Occipital lobe (tissue), 3 donors: ENCODE measurements at places on chromosomes 13 and 19. TPM values are rescaled to one million over a fixed set of nuclear protein-coding genes. Genes with fewer than 3 reads are reported as not detected.

The TMEM150B gene
- 0.47 TPM for total RNA-seq

The OVOL3 gene
- not detected for total RNA-seq

The ZNF146 gene
- 86.9 TPM for total RNA-seq

The RYR1 gene
- total RNA-seq, result 4.5 TPM

The ZNF628 gene
- 0.78 TPM for total RNA-seq

The KIR2DL4 gene
- total RNA-seq, result not detected

DNA sequence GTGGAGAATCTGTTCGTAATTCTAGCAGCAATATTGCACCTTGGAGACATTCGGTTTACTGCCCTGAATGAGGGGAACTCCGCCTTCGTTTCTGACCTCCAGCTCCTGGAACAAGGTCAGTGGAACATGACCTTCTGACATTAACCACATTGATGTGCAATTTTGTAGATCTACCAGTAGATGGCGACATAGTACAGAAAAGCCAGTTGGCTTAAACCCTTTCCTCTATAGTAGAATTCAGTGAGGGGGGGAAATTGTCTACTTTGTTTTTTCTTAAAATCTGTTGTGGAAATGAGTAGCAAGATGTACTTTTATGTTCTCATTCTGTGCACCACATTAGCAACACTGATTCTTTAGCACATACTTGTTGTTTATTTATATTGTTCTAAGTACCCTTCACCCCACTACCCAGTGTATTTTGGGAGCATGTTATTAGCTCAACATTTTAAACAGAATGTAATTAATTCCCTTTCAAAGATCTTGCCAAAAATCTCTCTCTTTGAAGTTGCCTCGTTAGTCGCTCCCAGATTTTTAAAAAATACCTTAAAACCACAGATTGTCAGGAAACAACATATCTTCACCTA lies 332.2 kb downstream of the MYO16 start:
- DNase-seq, result no peak

DNA sequence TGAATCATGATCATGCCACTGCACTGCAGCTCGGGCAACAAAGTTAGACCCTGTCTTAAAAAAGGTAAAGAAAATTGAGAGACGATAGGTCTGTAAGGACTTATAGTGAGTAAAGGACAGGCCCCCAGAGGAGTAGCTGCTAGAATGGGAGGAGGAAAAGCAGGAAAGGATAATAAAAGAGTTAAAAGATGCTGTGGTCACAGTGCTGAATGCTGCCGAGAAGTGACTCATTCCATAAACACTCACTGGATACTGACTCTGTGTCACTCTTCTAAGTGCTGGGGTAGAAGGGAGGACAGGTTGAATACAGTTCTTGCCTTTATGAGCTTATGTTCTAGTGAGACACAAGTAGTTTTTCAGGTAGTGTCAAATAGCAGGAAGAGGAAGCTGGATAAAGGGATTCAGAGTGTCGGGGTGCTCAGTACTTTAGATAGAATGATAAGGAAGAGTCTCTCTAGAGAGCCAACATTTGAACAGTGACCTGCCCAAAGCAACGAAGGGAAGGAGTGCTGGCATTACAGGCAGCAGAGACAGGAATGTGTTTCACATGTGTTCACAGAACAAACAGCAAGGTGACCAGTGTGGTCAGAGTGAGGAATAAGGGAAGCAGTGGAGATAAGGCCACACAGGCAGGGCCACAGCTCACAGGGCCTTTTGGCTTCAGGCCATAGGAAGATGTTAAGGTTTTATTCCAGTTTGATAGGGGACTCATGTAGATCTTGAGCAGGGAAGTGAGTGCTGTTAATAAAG lies 1240.5 kb downstream of the UQCRFS1 start:
- no peak for DNase-seq

GRCh38 chr19:14116918-14117578 lies 514 bp downstream of the PRKACA start:
- no peak for DNase-seq

DNA sequence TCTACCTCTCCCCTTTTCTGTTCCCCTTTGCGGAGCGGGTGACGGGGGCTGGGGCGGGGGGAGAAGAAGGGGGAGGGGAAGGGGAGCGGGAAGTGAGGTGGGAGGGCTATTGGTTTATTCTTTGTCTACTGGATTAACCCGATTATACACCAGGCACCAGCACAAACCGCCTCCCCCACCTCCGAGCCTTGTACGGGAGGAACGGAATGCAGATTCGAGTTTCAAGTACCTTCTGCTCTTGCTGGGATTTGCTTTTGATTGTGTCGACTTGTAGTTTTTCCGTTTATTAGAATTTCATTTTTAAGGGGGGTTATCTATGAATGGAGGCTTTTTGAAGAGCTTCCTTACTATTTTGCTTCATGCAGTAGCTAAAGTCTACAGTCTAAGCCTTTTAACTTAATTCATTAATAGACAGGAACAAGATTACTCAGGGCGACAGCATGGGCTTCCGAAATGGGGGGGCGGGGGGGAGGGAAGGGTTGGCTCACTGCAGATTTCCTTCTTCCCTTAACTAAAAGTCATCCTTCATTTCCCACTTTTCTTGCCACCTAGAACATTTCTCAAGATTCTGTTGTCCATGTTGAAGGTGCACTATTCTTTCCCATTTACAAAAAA lies 937 bp upstream of the SPRY2 start:
- DNase-seq, result peak; percentile 25

GRCh38 chr13:93304868-93305613 lies 78.4 kb downstream of the GPC6 start:
- no peak for DNase-seq

DNA sequence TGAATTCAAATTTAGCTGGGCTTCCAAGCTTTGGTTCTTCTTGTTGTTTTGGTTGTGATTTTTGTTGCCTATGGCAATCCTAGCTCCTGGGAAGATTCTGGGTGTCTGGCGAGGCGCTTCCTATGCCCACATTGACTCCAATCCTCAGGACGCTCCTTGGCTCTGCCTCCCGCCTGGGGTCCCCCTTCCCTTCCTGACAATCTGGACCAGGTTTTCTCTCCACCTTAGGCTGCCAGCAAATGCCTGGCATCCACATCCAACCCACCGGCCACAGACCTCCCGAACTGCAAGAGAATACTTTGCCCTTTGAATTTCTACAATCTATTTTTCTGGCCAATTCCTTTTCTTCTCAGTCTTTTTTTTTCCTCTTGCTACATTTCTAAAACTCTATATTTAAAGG lies 186.9 kb upstream of the UBL3 start:
- no peak for DNase-seq

- DNase-seq, result no peak
Measured at GRCh38 chr13:20377720-20378119, 145.6 kb upstream of the GJB6 start.

GRCh38 chr13:88456151-88456550 lies 785.0 kb downstream of the SLITRK5 start:
- no peak for DNase-seq

DNA sequence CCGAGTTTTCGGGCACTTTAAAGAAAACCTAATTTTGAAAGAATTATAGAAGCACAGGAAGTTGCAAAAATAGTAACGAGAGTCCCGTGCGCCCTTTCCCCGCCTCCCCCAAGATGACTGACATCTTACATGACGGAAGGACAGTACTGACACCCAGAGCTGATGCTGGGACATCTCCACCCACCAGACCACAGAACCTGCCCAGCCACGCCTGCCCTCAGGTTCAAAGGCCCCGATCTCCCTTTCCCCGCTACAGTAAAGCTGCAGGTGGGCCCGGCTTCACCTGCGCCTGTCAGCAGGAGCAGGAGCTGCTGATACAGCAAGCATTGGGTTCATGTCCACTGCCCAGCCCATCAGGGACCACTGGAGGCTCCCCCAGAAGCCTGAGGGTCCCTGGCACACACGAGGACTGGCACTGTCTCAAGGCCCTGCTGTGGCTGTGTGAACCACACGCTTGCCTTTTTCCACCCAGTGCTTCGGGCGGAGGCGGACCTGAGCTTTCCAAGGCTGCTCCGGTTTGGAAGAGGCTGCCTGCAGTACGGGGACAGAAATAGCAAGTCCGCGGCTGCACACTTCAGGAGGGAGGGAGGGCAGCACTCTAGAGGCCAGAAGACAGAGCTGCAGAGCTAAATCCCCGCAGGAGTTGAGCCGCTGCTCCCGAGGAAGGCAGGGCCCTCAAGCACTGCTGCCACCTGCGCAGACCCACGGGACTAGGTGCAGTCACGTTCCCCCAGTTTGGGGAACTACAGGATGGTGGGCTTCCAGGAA lies 8.7 kb downstream of the MAP2K2 start:
- DNase-seq, result peak; percentile 75

- DNase-seq, result no peak
Measured at GRCh38 chr13:43428545-43429296, 358.1 kb downstream of the ENOX1 start.

- no peak for DNase-seq
Measured at GRCh38 chr13:19927117-19927748, 31.3 kb upstream of the ZMYM2 start.

GRCh38 chr13:43309311-43309710 lies 285.9 kb downstream of the DNAJC15 start:
- DNase-seq, result no peak

GRCh38 chr13:102944821-102945220 lies 99.0 kb downstream of the ERCC5 start:
- no peak for DNase-seq

DNA sequence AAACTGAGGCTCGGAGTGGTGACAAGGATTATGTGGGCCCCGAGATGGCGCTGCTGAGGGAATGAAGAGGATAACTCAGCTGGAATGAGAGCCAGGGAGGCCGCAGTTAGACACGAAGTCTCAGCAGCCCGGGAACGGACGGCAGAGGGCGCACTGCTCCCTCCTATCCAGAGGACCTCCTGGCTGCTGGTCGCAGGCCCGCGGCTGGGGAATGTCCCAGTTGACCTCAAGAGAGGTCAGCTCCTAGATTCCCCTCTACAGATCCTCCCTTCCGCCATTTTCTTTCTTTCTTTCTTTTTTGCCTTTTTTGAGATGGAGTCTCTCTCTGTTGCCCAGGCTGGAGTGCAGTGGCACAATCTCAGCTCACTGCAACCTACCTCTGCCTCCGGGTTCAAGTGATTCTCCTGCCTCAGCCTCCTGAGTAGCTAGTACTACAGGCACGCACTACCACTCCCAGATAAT lies 24.1 kb upstream of the ASPDH start:
- peak; percentile 74 for DNase-seq

GRCh38 chr13:65595916-65596315 lies 1634.2 kb downstream of the PCDH9 start:
- DNase-seq, result no peak

DNA sequence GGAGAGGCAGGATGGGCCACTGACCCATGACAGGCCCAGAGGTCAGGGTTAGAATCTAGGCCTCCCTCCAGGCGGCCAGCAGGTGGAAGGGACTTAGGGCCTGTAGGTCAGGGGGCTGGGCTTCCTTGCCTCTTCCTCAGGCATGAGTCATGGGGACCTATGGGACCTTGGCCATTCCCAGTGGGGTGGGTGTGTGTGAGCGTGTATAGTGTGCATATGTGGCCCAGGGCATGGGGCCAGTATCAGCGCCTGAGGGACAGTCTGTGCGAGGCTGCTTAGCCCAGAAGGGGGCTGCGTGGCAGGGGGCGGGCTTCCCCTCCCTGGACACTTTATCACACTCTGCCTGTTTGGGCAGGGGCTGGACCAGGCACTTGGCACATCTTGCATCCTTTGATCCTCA lies 13.3 kb downstream of the KCTD15 start:
- no peak for DNase-seq

DNA sequence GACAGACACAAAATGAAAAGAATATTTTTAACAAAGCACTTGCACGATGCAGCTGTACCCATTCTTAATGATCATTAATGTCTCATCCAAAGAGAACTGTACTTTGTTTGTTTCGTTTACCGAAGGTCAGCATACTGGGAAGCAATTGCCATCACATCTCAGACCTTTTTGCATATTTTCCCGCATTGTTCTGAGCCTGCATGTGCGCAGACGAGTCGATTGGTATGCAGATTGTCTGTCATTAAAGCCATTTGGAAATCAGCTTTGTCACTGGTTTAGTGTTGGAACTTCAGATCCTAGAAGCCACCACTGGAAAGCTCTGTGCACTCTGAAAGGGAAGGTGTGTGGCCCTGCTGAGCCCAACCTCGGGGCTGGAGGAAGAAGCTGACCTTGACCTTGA lies 15.6 kb downstream of the SPACA7 start:
- DNase-seq, result no peak

DNA sequence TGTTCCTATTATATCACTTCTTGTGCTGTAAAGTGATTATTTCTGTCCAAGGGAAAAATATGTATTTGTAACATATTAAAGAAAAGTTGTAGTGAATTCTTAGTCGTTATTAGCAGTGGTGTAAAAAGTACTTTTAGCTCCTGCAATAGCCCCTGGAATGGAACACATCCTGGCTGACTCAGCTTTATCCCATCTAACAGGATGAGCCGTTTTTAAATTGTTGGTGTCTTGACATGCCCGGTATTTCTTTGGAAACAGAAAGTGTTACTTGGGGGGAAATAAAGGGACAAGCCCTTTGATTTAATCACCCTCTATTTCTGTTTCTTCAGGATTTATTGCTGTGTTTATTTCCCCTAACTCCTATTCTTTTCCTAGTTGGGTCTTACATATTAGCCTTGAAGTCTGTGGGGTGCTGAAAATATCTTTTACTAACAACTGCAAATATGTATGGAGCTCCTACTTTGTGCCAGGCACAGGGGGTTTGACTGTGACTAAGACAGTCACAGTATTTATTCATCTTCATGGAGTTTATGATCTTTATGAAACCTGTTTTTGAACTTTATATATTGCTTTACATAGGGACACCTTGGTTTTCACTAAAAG lies 17.9 kb downstream of the COG3 start:
- DNase-seq, result no peak

DNA sequence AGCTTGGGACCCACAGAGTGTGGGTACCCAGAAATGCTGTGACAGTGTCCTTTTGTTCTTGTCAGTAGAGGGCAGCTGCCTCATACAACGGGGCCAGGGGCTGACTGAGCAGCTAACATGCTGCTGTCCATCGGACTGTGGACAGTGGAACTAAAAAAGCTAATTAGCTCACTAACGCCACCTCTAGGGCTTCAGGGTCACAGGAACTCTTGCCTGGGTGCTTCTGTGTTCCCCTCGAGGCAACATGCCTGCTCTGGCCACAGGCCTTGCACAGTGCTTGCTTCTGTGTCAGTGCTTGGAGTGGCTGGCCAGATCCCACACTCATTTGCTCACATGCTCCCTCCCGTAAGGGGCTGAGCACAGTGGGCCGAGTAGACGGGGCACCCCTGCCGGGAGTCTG lies 377.0 kb downstream of the OLFM4 start:
- DNase-seq, result no peak

DNA sequence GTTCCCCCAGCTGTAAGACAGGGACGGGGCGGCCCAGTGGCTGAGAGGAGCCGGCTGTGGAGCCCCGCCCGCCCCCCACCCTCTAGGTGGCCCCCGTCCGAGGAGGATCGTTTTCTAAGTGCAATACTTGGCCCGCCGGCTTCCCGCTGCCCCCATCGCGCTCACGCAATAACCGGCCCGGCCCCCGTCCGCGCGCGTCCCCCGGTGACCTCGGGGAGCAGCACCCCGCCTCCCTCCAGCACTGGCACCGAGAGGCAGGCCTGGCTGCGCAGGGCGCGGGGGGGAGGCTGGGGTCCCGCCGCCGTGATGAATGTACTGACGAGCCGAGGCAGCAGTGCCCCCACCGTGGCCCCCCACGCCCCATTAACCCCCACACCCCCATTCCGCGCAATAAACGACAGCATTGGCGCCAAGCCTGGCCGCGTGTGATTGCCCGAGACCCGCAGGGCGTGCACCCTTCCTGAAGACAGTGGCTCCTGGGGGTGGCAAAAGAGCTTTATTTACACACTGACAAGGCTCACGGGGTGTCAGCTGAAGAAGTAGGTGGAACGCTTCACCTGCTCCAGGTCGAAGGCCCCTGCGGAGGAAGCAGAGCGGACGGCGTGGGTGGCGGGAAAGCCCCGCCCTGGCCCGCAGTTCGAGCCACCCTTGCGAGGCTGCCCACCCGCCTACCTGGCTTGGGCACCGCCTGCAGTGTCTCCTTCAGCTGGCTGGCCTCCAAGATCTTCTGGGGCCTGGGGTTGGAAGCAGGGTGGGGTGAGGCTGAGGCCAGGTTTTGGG lies 16.4 kb downstream of the POLRMT start:
- no peak for DNase-seq
